HS-5 (cell line): ENCODE measurements at places on chromosomes 13 and 19.

- no peak for DNase-seq
Measured at GRCh38 chr19:41392775-41393174, 4.4 kb downstream of the EXOSC5 start.

DNA sequence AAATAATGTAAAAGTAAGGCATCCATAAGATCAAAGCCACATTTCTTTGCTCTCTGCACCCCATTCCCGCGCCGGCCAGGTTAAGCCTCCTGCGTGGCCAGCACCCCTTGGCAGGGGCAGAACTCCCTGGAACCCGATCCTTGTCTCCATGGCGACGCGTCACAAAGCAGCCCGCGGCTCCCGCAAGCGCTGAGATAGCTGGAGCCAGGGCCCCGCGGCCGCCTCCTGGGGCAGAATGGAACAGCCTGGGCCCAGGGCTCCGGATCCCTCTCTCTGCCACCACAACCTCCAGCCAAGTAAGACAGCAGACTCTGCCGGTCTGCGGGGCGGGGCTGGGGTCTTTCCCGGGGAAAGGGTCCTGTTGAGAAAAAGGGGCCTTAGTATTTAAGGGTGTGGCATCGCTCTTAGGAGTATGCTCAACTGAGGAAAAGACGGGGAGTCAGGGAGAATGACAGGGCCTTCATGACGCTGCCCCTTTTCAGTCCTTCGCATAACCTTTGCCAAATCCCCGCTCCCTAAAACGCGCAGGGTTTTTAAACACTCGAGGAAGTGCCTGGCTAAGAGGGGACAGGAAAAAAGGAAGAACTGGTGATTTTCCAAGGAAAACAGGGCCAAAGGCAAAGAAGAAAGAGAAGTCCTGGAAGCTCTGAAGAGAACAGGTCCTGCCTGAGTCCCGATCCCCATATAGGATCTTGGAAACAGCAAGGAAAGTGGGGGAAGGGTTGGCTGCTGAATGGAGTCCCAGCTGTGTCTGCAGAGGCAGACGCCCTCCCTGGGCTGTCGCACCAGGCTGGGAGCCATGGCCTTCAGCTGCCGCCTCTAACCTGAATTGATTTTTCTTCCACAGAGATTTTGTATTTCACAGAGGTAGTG is at the start of gene TEX26:
TSS of gene TEX26 (plus strand) at position 176 of the 873 bp plus-strand sequence. CDS start at position 236, 60 bp downstream.
- DNase-seq, result no peak

- no peak for DNase-seq
Measured at GRCh38 chr13:23384111-23384510, 49.4 kb downstream of the SACS start.

DNA sequence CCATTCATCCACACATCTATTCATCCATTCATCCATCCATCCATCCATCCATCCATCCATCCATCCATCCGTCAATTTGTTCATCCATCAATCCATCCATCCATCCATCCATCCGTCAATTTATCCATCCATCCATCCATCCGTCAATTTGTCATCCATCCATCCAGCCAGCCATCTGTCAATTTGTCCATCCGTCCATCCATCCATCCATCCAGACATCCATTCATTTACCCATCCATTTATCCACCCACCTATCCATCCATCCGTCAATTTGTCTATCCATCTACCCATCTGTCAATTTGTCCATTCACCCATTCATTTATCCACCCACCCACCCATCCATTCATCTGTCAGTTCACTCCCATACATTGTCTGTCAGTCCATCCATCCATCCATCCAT is 209.5 kb upstream of the ZNF536 start:
- no peak for DNase-seq

- DNase-seq, result no peak
Measured at GRCh38 chr13:26300140-26300539, 46.2 kb downstream of the CDK8 start.

DNA sequence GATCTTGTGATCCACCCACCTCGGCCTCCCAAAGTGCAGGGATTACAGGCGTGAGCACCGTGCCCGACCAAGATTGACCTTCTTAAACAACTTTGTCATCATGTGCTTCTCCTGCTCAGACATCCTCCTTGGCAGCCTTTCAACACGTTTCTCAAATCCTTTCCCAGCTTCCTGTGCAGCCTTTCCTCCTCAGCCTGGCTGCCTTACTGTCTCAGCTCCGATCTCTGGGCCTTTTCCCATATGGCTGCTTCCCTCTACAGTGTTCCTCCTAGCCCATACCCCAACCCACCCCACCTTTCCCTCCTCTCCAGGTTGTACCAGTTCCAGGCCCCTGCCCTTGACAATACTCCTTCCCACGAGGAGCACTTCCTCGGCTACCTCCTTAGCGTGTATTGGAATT is 7.2 kb downstream of the PHF11 start:
- DNase-seq, result no peak
